Hematopoietic multipotent progenitor cell (in vitro differentiated cells): ENCODE measurements at places on chromosomes 12 and 14.

GRCh38 chr14:104882991-104883660, 18.1 kb downstream of the CEP170B start:
- no peak for DNase-seq

- no peak for DNase-seq
These were observed 1095.7 kb downstream of the FLRT2 start for GRCh38 chr14:86625637-86626036.

- no peak for DNase-seq
These were observed 180.8 kb downstream of the CRADD start for GRCh38 chr12:93857991-93858447.

DNA sequence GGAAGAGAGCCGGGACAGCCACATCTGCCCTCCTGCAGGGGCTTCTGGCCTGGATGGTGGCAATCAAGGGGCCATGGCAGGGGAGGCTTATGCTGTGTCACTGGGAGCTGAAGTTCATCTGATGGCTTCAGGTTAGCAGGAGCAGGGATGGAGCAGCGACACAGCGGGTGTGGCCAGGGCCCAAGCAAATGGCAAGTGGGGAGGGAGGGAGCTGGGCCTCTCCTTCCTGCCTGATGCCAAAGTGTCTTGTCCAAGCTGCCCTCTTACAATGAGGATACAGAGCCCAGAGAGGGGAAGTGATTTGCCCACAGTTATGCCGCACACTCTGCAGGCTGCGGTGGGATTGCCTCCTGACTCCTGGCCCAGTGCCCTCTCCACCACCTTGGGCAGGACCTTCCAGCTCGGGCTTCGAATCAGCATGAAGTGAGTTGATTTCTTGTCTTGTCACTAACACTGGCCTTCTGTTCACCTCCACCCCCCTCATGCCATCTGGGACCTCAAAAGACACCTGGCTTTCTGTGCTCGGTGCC, 51.3 kb downstream of the IQSEC3 start:
- DNase-seq: no peak

- DNase-seq: peak; percentile 73
These were observed 8.4 kb upstream of the CALM1 start for GRCh38 chr14:90388437-90388836.

DNA sequence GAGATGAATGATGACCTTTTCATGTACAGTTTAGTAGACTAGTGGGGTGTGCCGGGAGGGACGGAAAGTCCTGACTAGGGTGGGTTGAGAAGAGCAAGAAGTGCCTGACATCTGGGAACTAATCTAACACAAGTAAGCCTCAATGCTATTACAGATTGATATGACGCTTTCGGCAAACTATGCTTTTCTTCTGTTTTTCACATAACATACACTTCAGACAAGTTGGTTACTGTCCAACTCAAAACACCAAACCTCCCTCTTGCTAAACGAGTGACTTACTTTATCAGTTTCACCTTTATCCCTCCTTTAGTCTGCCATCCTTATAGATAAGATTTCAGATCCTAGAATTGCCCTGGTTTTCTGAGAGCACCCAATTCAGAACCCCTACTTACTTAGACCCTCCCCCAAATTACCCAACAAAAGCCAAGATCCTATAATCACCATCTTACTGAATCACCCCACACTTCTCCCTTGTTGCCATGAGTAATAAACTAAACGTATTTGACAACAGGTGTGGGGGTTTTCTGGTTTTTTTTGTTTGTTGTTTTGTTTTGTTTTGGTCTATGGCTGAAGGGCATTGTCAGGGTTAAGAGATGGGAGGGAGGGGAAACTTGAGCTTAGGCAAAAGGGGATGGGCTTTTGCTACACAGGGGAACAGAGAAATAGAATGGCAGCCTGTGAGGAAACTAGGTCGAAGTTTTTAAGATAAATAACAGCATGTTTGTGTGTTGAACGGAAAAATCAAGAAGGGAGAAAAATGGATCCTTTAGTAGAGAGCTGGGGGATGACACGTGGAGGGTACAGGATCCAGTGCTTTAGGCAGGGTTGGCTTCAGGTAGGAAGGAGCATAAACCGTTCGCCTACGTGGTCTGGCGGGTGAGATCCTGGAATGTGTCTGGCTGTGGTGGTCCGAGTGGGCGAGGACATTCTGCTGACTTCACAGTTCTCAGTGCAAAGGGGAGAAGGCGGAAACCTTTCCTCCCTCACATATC, 6.1 kb upstream of the PSMA3 start:
- DNase-seq: no peak

GRCh38 chr12:26134540-26134939, 9.7 kb upstream of the BHLHE41 start:
- no peak for DNase-seq

- DNase-seq: no peak
These were observed 105.2 kb downstream of the GARIN6 start for GRCh38 chr12:99752740-99753139.

GRCh38 chr14:32073537-32074189, 3.4 kb upstream of the ARHGAP5 start:
- DNase-seq: peak; percentile 92

DNA sequence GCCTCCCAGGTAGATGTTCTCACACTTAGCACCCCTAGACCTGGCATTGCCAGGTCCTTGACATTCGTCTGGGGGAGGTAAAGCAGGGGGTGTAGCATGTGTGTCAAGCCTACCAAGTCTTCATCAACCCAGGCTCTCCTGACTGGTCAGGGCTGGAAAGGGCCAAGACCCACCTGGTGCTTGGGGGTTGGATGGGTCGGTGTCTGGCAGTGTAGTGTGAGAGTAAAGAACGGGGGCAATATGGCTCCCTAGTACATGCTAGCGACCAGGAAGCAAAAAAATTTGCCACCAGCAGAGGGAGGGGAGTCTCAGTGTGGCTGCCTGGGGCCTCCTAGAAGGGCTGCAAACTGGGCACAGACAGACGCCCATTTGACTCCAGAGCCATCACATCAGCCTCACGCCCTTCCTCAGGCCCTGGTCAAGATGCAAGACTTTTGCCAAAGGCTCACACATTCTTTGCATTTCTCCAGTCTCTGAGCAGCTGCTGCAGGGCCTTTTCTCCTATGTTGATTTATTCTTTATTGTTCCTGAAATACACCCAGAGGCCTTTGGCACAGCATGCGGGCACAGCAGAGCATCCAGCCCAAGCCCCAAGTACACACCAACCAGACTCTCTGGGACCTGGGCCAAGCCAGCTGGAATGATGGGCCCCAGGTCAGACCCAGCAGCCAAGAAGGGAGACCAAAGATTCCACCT, 38.3 kb upstream of the PNMA1 start:
- peak; percentile 53 for DNase-seq

DNA sequence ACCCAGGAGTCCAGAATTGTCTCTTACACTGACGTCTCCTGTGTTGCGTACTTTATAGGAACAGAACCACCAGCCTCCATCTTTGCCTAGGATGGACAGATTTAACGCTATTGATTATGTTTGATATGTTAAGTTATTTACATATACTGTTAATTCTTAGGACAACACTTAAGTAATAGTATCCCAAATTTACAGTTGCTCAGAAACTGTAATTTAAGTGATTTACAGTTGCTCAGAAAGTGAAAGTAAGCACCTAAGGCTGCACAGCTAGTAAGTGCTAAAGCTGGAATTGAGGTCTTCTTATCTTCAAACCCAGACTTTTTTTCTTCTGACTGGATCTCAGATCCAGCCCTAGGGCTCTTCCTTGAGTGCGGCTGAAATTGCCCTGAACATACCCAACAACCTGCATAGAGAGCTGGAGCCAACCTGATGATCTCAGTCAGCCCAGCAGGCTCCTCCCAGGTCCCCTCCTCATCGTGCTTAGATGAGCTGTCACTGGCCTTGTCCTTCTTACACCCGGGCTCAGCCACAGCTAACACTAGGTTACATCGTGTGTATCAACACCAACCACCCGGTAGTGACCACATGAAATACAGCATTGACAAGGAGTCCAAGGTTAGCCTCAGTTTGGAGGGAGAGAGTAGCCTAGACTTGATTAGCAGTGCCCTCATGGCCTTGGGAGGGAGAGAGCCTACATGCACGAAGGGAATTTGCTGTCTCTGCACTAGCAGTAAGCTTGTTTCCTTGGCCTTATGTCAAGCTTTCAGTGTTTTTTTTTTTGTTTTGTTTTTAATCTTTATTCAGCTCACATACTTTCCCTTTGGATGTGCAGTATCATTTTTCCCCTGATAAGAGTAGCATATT, 111.1 kb upstream of the ARHGAP5 start:
- no peak for DNase-seq

GRCh38 chr14:99548255-99548654, 55.8 kb downstream of the CCDC85C start:
- DNase-seq: no peak

DNA sequence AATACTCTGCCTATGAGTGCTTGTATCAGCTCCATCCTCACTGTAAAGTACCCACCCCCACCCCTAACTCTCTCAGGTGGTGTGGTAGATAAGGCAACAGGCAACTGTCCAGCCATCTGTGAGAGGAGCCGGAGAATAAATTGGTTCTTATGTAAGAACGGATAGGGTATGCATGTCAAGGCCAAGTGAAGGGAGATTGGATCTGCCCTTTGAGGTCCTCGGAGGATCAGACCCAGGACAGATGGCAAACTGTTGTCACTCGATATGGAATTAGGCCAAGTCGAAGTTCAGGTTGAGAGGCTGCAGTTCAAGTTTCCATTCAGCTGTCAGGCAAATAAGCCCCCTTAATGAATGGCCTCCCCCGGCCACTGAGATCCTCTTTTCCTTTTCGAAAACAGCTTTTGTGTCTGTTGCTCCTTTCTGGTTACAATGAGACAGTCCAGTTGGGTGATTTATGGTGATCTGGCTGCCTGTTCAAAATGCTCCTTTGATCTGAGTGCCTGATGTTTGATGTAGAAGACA, 120.3 kb downstream of the VRK1 start:
- no peak for DNase-seq

GRCh38 chr14:55430024-55430690, 10.3 kb downstream of the TBPL2 start:
- peak; percentile 82 for DNase-seq

GRCh38 chr14:80567905-80568536, 356.7 kb upstream of the DIO2 start:
- no peak for DNase-seq

DNA sequence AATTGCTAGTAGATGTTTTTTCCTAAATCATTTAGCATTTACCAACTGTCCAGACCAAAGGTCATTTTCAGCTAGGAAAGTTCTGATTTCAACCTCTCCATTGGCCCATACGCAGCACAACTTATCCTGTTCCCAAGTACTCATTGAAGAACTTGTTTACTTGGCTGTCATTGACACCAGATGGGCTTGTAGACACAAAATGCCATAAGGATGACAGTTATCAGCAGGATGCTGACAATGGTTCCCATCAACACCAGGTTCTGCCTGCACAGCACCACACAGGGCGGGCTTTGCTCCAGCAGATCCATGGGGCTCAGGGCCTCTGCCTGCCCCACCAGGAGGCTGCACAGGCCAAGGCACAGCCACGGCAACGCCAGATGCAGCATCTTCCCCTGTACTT, 36.5 kb upstream of the TMPRSS12 start:
- DNase-seq: no peak

DNA sequence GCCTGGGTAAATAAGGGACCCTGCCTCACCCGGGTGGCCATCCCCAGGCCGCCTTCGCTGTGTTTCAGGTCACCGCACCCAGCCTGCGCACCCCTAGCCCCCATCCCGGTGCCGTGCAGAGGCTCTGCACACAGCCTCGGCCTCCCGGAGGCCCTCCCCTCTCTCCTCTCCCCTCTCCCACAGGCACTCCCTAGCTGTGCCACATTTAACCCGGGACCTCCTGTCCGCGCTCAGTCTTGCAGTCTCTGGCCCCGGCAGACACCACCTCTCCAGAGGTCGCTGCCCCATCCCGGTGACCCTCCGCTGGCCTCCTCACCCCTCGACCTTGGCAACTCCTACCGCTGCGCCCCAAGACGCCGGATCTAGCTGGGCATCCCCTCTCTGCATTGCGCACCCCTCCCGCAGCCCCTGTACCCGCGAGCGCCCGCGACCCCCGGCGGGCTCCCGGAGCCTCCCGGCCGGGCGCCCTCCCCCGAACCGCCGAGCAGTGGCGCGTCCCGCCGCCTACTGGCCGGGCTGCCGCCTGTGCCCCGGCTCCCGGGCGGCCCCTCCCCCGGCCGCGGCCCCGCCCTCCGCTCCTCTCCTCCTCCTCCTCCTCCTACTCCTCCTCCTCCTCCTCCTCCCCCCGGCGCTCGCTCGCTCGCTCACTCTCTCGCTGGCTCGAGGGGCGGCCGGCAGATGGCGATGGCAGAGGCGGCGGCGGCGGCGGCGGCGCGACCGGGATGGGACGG, 120.7 kb downstream of the AACS start:
- peak; percentile 67 for DNase-seq

GRCh38 chr12:80313209-80313608, 130.8 kb upstream of the PTPRQ start:
- DNase-seq: no peak

DNA sequence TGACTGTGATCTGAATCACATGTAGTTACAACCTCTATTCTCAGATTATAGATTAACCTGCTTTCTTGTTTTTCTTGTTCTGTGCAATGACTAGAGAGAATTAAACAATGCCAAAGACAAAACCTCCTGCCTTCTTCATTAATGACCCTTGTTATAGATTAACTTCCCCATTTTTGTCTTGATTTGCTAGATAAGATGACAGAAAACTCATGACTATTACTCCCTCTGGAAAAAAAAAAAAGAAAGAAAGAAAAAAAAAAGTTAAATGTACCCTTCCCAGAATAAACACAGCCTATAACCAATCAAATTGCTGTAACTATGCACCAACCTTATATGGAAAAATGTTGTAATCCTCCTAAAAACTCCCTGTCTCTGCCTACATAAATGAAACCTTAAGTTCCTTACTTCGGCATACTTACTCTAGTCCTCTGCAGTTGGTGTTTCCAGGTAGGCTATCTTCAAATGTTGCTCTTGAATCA, 41.1 kb upstream of the PCED1B start:
- no peak for DNase-seq
